ENCODE measurements at places on chromosomes 11 and 22. TPM values are rescaled to one million over a fixed set of nuclear protein-coding genes. Genes with fewer than 3 reads are reported as not detected.

DNA sequence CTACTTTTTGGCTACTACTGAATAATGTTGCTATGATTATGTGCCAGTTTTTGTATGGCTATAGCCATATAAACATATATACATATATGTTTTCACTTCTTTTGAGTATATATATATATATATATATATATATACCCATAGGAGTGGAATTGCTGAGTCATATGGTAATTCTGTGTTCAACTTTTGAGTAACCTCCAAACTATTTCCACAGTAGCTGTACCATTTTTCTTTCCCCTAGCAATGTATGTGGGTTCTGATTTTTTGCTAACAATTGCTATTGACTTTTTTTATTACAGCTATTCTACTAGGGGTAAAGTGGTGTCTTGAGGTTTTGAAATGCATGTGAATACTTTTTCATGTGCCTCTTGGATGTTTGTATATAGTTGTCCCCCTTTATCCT is 30.4 kb downstream of the CBL start:
- DNase-seq: no peak
- H3K4me3 ChIP-seq: no peak overlapping the region
- H3K27me3 ChIP-seq: no peaks in the 10 kb centered on the region
- no peaks in the 10 kb centered on the region for H3K4me1 ChIP-seq
- no peak overlapping the region for H3K27ac ChIP-seq

GRCh38 chr22:30033901-30034300 is 46.4 kb upstream of the HORMAD2 start:
- H3K27me3 ChIP-seq: no peaks in the 10 kb centered on the region
- H3K27ac ChIP-seq: no peak overlapping the region
- no peak for DNase-seq
- no peak overlapping the region for H3K4me3 ChIP-seq

DNA sequence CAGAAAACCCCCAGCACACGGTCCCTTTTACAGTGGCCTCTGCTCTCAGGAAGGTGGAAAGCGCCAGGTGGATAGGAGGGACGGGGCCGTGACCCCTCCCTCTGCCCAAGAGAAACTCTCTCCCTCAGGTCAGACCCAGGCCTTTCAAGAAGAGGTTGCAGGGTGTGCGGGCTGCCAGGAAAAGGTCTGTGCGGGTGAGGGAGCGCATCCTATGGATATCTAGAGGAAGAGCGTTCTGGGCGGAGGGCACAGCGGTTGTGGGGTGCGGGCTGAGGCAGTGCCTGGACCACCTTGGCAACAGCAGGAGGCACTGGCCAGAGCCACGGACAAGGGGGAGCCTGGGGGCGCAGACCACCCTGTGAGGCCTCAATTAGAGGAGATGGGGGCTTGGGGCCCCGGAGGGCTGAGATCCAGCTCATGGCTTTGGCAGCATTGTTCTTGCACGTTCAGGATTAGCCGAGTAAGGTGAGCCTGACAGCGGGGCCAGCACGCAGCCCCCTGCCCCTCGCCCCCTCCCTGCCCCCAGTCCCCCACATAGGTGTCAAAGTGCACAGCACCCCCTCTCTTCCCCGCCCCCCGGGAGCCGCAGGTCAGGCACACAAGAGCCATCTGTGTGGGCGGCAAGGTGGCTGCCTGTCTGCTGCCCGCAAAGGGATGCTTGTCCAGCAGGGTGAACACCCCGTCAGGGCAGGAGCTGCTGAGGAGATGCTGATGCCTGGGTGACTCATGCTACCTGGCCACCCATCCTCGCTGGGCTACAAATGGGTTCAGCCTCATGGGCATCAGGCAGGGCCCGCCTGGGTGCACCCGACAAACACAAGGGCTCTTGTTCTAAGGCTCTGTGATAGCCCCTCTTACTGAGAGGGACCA is 92.8 kb upstream of the KCNQ1OT1 start:
- no peaks in the 10 kb centered on the region for H3K4me1 ChIP-seq
- no peaks in the 10 kb centered on the region for H3K27me3 ChIP-seq

DNA sequence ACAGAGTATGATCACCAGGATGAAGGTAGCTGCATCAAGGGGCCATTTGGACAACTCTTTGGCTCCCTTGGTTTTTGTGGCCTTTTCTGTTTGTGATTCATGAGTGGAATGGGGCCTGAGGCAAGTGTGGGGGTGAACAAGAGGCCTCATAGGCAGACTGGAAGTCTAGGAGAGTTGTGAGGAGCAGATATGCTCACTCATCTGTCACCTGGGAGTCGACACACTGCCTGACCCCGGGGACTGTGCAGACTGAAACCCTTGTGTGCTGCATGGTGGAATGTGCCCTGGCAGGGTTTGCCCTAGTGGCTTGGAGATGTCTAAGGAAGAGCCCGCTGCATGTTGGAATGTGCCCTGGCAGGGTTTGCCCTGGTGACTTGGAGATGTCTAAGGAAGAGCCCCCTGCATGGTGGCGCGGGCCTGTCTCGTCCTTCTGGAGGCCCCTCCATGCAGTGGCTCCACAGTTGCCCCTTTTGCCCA is 60.0 kb downstream of the MED15 start:
- no peaks in the 10 kb centered on the region for H3K27me3 ChIP-seq
- no peaks in the 10 kb centered on the region for H3K4me1 ChIP-seq

DNA sequence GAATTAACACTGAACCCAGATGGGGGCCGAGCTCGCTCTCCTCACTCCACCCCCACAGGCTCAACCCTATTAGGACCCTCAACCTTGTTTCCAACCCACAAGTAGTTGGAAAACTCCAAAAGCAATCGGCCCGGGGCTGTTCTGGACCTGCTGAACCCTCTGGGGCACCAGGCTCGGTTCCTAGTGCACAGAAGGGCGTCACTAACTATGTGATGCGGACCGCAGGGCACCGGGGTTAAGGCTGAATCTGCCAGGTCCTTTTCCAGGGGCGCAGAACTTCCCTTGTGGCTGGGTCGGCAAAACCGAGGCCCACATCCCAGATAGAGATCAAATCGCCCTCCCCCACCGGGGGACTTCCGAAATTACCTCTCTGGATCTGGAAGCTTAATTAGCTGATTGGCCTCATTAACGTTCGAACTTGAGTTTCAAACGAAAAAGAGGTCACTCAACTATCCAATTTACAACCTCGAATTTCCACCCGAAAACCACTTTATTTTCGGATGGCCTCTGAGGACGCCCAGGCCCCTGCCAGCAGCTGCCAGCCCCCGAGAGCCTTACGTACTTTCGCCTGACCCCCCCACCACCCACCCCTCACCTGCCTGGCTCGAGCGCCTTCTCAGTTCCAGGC is 1.7 kb downstream of the SHANK2 start:
- no peaks in the 10 kb centered on the region for H3K36me3 ChIP-seq
- H3K4me3 ChIP-seq: peak overlapping the region; percentile 20
- H3K27ac ChIP-seq: no peak overlapping the region
- no peaks in the 10 kb centered on the region for H3K27me3 ChIP-seq

GRCh38 chr11:73426219-73426850 is 50.1 kb downstream of the RELT start:
- H3K27ac ChIP-seq: no peak overlapping the region
- no peaks in the 10 kb centered on the region for H3K36me3 ChIP-seq
- no peak overlapping the region for H3K4me3 ChIP-seq

DNA sequence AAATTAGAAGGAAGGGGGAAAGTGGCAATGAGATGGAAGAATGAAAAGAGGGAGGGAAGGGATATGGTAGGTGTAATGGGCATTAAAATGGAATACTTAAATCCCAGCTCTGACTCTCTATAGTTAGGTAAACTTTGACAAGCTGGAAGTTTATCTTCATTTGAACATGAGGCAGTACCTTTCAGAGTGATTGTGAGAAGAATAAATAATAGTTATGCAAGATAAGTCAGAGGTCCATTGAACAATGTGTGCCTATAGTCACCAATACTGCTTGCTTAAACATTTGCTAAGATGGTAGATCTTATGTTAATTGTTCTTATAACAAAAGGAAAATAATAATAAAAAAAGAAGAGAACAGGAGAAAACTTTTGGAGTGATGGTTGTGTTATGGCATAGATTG is 545.8 kb upstream of the CCDC90B start:
- H3K4me3 ChIP-seq: no peak overlapping the region
- no peaks in the 10 kb centered on the region for H3K4me1 ChIP-seq
- H3K27me3 ChIP-seq: no peaks in the 10 kb centered on the region
- no peaks in the 10 kb centered on the region for H3K36me3 ChIP-seq

DNA sequence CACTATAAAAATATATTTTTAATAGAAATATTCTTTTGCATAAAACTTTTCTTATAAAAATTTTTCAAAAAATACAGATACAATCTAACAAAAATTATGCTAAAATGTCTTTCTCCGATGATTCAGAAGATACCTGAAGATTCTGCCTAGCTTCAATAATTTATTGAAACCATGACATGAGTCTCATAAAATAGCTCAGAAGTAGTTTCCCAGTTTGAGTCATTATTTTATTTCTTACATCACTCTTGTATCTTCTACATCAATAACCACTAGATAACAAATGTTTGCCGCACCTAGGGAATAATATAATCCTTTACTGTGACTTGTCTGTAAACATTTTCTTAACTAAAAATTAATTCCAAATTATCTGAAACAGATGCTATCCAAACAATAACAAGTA is 158.6 kb downstream of the FCHSD2 start:
- no peaks in the 10 kb centered on the region for H3K4me1 ChIP-seq
- no peaks in the 10 kb centered on the region for H3K27me3 ChIP-seq
- no peak for DNase-seq

DNA sequence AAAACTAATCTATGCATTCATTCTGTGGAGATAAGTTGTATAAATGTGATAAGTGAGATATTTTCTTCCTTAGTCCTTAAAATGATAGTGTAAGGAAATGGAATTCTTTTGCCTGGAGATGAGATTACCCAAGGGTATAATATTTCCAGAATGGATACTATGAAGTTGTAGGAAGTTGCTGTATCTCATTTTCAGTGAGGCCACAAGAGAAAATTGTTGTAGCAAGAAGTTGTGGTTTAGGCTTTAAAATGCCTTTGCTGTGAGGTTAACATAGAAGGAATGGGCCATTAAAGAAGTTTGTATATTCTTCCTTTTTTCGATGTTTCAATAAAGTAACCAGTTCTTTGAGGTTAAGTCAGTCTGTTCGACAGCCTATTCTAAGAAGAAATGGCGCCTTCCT is 50.7 kb upstream of the LIN7C start:
- no peaks in the 10 kb centered on the region for H3K36me3 ChIP-seq
- no peaks in the 10 kb centered on the region for H3K27me3 ChIP-seq
- H3K27ac ChIP-seq: no peak overlapping the region

DNA sequence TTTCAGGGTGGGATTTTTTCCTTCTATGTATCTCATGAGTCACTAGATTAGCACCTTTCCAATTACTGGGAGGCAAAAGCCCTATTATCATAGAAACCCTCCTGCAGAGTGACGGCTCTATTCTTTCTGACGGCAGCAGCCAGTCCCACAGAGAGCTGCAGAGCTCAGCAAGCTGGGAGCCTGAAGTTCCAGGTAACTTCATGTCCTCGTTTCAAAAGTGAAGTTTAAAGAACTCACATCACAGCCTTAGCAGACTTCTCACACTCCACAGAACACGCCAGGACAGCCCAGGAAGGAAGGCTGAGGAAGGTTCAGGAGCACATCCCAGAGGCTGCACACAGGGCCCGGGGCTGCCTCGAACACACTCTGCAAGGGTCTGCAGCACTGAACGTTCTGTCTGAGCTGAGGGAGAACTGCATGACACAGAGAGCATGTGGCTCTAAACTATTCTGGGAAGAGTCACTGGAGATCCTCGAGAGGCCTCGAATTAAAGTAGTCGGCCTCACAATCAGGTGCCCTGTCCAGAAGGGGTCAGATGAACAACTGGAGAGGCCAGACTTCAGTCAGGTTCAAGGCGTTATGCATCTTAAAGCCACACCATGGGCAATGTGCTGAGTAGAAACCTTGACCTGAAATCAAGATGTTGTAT is 104.2 kb upstream of the DRD2 start:
- no peaks in the 10 kb centered on the region for H3K4me1 ChIP-seq
- no peaks in the 10 kb centered on the region for H3K27me3 ChIP-seq
- no peaks in the 10 kb centered on the region for H3K36me3 ChIP-seq
- no peak overlapping the region for H3K4me3 ChIP-seq
- no peak for DNase-seq

GRCh38 chr22:39839204-39839603 is 54.4 kb downstream of the ENTHD1 start:
- no peaks in the 10 kb centered on the region for H3K4me1 ChIP-seq
- no peak for DNase-seq
- H3K27ac ChIP-seq: no peak overlapping the region

DNA sequence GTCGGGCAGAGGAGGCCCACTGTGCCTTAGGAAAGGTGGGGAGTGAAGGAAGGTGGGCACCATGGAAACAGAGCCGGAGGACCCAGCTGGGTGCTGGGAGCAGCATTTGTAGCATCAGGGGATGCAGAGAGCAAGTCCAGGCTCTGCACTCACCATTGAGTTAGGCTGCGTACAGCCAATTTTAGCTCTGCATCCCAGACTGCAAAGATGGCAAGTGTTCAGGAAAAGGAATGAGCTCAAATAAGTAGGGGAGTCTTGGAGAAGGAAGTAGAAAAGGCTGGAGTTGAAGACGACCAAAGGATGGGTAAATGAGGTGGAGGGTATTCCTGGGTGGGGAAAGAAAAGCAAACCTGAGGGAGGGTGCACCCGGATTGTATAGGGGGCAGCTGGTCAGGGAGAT is 31.6 kb upstream of the ETS1 start:
- H3K27ac ChIP-seq: no peak overlapping the region
- H3K4me3 ChIP-seq: no peak overlapping the region
- H3K36me3 ChIP-seq: no peaks in the 10 kb centered on the region
- H3K27me3 ChIP-seq: no peaks in the 10 kb centered on the region

DNA sequence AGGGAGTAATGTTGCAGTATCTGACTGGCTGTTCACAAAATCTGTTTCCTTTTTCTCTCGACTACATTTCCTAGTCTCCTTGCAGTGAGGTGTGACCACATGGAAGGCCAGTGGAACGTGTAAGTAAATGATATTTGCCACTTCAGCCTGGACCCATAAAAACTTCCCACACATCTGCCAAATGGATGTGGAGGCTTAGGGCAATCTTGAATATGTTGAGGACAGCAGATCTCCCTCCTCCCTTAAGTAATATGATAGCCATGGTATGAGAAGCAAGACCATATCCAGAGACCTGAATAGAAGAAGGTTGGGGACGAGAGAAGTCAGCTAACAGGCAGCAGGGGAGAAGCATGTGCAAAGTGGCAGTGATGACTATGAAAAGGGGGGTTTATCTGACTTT is 33.0 kb upstream of the C11orf87 start:
- H3K36me3 ChIP-seq: no peaks in the 10 kb centered on the region
- no peak overlapping the region for H3K27ac ChIP-seq
- DNase-seq: peak; percentile 52
- no peak overlapping the region for H3K4me3 ChIP-seq

- no peak overlapping the region for H3K4me3 ChIP-seq
- H3K27me3 ChIP-seq: no peaks in the 10 kb centered on the region
- no peaks in the 10 kb centered on the region for H3K36me3 ChIP-seq
- no peak overlapping the region for H3K27ac ChIP-seq
These were observed 5.9 kb downstream of the RHOG start for GRCh38 chr11:3834664-3835461.

DNA sequence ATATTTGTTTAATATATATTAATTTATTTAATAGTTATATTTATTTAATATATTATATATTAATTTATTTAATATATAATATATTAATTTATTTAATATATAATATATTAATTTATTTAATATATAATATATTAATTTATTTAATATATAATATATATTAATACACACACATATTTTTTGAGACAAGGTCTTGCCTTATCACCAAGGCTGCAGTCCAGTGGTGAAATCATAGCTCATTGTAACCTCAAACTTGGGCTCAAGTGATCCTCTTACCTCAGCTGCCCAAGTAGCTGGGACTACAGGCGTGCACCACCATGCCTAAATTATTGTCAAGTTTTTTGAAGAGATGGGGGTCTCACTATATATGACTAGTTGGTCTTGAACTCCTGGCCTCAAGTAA is 51.4 kb upstream of the DDI1 start:
- DNase-seq: no peak
- no peaks in the 10 kb centered on the region for H3K4me1 ChIP-seq
- no peaks in the 10 kb centered on the region for H3K27me3 ChIP-seq
- H3K4me3 ChIP-seq: no peak overlapping the region

Gene CLCF1
- 15.8 TPM for total RNA-seq

Gene GLYATL2
- not detected for total RNA-seq

Gene CHRDL2
- total RNA-seq: 2.0 TPM

Gene BTBD18
- not detected for total RNA-seq

Gene CCDC157
- 5.1 TPM for total RNA-seq
